Cardiac muscle cell (in vitro differentiated cells and primary cell): ENCODE measurements at places on chromosomes 6 and 20. TPM values are rescaled to one million over a fixed set of nuclear protein-coding genes. Genes with fewer than 3 reads are reported as not detected.
A peak's percentile ranks its signal among the peaks of the same experiment; 100 is the strongest.

ENTPD6 gene
- 107 and 110 TPM in 2 replicates for total RNA-seq

MPC1 gene
- total RNA-seq: 28.5 and 52.8 TPM in 2 replicates

LPA gene
- 0.15 TPM in 1 of 2 replicates, not detected in the other for total RNA-seq

OR2J3 gene
- total RNA-seq: not detected in 2 replicates

BEND3 gene
- total RNA-seq: 6.8 and 7.7 TPM in 2 replicates

BPIFB2 gene
- total RNA-seq: not detected in 2 replicates

PDE7B gene
- 0.04 and 0.60 TPM in 2 replicates for total RNA-seq

DAAM2 gene
- total RNA-seq: 4.8 and 8.5 TPM in 2 replicates

ULBP2 gene
- not detected in 2 replicates for total RNA-seq

DNA sequence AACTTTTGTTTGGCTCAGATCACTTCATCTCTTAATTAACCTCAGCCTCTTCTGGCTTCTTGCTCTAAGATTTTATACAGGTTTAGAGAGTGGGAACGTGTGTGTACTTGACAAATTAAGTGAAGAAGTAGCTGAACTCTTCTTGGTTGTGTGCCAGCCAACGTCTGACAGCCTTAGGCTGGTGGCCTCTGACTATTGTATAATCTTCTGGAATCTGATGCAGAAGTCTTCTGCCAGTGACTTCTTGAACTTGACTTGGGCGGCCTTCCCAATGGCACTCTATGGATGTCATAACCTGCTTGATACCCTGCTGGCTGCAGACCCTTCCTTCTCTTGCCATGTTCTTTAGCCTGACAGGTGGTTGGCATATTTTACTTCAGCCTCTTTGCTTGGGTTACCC is 660.5 kb downstream of the DOK5 start:
- no peak overlapping the region for H3K4me3 ChIP-seq
- H3K27ac ChIP-seq: no peak overlapping the region
- DNase-seq: no peak
- no peaks in the 10 kb centered on the region for H3K4me1 ChIP-seq
- H3K27me3 ChIP-seq: no peaks in the 10 kb centered on the region

DNA sequence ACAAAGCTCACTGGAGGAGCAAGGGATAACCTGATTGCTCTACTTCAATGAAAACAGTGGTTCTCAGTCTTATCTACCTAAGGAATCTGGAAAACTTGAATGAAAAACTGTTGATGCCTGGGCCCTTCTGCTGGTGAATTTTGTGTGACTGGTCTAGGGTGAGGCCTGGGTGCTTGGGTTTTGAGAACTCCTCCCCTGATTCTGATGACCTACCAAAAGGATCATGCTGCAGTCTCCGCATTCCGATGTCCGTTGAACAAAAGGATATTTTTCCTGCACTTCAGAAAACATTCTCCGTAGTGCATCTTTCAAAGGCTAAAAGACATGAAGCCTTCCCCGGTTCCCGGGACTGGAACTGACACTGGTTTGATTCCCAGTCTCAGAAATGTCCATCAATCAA is 157.9 kb downstream of the SYNDIG1 start:
- peaks cover 5% of the 10 kb centered on the region for H3K4me1 ChIP-seq
- no peaks in the 10 kb centered on the region for H3K27me3 ChIP-seq
- H3K27ac ChIP-seq: no peak overlapping the region
- H3K36me3 ChIP-seq: no peaks in the 10 kb centered on the region

- H3K36me3 ChIP-seq: no peaks in the 10 kb centered on the region
- DNase-seq: no peak
- no peak overlapping the region for H3K27ac ChIP-seq
- H3K27me3 ChIP-seq: no peaks in the 10 kb centered on the region
- no peaks in the 10 kb centered on the region for H3K4me1 ChIP-seq
- H3K4me3 ChIP-seq: no peak overlapping the region
Observed at GRCh38 chr6:85496009-85496579, 46.2 kb downstream of the NT5E start.

- H3K36me3 ChIP-seq: no peaks in the 10 kb centered on the region
- no peak overlapping the region for H3K4me3 ChIP-seq
- peaks cover 11% of the 10 kb centered on the region for H3K4me1 ChIP-seq
- H3K27ac ChIP-seq: no peak overlapping the region
- no peak for DNase-seq
- H3K27me3 ChIP-seq: no peaks in the 10 kb centered on the region
Observed at GRCh38 chr6:4358414-4359107, 223.2 kb upstream of the ECI2 start.

GRCh38 chr6:29702519-29703103 is 20.6 kb upstream of the HLA-F start:
- H3K4me1 ChIP-seq: no peaks in the 10 kb centered on the region
- DNase-seq: peak; percentile 65
- no peak overlapping the region for H3K4me3 ChIP-seq
- H3K36me3 ChIP-seq: no peaks in the 10 kb centered on the region

DNA sequence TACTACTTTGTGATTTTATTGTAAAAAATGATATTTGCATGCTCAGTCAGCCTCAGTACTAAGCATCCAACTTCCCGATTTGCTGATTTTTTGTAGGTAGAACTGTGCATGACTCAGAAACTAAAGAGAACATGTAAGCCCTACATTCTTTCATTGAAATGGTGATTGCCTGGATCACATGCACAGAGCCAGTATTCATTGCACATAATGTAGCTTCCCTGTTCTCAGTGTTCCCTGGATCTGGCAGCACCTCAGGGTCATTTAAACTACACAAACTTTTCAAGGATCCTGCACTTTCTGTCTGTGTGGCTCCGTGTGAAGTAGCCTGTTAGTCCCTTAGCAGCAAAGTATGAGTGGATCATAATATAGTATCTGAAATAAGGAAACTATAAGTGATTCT is 422.9 kb upstream of the AGPAT4 start:
- no peak overlapping the region for H3K4me3 ChIP-seq
- no peak for DNase-seq
- no peaks in the 10 kb centered on the region for H3K27me3 ChIP-seq
- H3K4me1 ChIP-seq: no peaks in the 10 kb centered on the region
- no peaks in the 10 kb centered on the region for H3K36me3 ChIP-seq

DNA sequence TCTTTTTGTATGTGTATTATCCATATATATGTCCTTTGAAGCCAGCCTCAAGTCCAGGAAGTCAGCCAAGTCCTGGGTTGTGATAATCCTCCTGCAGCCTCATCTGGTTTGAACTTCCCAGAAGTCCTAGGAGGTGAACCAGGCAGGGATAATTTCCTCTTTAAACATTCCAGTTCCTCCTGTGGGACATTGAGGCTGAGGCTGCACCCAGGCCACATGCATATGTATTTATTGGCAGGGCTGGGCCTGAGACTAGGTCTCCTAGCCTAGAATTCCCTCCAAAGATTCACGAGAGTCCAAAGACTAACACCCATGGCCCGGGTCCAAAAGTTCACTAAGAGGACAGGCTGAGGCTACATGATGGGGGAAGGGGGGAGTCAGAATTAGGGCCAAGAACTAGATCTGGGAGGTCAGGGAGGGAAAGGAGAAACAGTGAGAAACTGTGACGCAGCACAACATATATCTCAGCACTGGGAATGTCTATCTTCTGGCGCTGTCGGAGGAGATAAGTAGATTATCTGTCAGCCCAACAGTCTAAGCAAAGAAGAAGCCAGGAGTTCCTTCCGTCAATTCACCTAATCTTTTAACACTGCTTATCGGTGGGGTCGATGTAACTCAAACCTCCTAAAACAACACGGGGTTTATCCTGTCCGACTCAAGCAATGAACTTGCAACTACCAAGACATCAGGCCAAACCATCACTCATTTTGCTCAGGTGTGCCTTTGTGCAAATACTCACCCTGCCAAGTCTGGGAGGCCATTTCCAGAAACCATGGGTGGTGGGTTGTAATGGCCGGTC is 43.3 kb downstream of the SNX5 start:
- H3K4me1 ChIP-seq: no peaks in the 10 kb centered on the region
- H3K27ac ChIP-seq: no peak overlapping the region
- DNase-seq: peak; percentile 78
- no peak overlapping the region for H3K4me3 ChIP-seq
- no peaks in the 10 kb centered on the region for H3K27me3 ChIP-seq

DNA sequence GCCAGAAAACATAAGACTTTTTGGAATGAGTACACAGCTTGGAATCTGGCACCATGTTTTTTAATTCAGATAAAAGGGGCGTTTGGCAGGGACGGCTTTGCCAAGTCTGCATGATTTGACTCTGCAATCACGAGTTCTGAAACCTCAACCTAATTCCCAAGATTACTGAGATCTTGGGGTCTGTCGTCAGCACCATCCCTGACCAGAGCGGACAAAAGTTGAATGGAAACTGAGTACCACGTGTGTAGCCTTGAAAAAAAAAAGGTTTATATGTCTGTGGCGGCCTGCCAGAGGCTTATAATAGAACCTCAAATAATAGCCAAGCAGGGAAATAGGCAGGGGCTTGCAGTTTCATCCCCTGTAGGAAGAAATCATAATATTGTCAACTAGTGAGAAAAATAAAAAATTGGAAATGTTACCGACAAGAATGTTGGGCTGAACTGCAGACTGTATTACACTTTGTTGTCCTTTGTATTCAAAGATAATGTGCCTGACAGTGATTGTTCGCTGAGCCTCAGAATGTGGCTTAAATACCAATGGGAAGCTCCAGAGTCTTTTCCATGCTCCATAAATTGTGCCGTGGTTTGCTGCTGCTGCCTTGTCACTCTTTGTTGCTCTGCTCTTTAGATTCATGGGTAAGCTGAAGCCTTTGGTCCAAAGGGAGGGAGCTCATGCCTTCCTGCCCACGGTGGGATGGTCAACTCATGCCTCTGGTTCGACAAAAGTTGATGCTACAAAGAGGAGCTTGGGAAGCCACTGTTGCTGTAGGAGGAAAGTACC is 118.8 kb upstream of the ARID1B start:
- H3K4me1 ChIP-seq: peaks cover 12% of the 10 kb centered on the region
- H3K36me3 ChIP-seq: no peaks in the 10 kb centered on the region
- H3K27ac ChIP-seq: no peak overlapping the region
- no peak overlapping the region for H3K4me3 ChIP-seq
- H3K27me3 ChIP-seq: no peaks in the 10 kb centered on the region

GRCh38 chr6:39280247-39280731 is 33.9 kb downstream of the KCNK17 start:
- DNase-seq: no peak
- no peaks in the 10 kb centered on the region for H3K36me3 ChIP-seq
- peaks cover 10% of the 10 kb centered on the region for H3K27me3 ChIP-seq
- no peaks in the 10 kb centered on the region for H3K4me1 ChIP-seq
- no peak overlapping the region for H3K4me3 ChIP-seq

- H3K27me3 ChIP-seq: no peaks in the 10 kb centered on the region
- H3K4me3 ChIP-seq: no peak overlapping the region
- H3K4me1 ChIP-seq: no peaks in the 10 kb centered on the region
- no peak for DNase-seq
- H3K36me3 ChIP-seq: no peaks in the 10 kb centered on the region
Observed at GRCh38 chr20:57118107-57118769, 148.2 kb downstream of the BMP7 start.

- H3K4me1 ChIP-seq: no peaks in the 10 kb centered on the region
- H3K27me3 ChIP-seq: peaks cover 20% of the 10 kb centered on the region
- H3K27ac ChIP-seq: no peak overlapping the region
- DNase-seq: no peak
- H3K36me3 ChIP-seq: no peaks in the 10 kb centered on the region
- no peak overlapping the region for H3K4me3 ChIP-seq
Observed at GRCh38 chr6:30147096-30147495, 11.2 kb downstream of the TRIM40 start.

GRCh38 chr20:63409834-63410435 is 48.8 kb upstream of the CHRNA4 start:
- DNase-seq: no peak
- H3K27ac ChIP-seq: no peak overlapping the region
- H3K27me3 ChIP-seq: no peaks in the 10 kb centered on the region
- no peaks in the 10 kb centered on the region for H3K36me3 ChIP-seq

DNA sequence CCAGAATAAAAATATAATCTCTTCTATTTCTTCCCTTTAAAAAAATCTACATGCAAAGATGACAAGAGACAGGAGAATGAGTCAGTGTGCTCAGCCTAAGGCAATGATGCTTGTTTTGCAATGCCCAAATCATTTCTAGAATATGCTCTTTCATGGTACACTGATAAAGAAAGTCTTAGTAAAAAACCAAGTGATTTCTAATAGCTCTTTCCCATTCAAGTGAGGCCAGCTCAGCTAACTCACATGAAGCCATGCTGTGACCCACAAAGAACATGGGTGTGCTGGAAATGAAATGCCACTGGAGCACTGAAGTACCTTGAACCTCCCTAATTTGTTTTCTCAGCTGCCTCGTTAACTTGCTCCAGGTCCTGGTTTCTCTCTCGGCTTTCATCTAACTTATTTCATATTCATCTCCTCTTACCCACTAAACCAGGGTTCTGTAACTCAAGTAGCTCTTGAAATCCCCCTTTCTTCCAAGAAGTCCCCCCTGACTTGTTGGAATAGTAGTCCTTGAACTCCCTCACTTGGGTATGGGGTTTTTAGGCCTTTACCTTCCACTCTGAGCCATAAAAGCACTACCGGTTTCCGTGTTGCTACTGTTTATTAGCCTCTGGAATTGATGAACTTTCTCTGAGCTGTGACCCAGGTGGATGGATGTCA is 92.7 kb downstream of the IRF4 start:
- H3K4me3 ChIP-seq: no peak overlapping the region
- H3K27ac ChIP-seq: no peak overlapping the region
- H3K36me3 ChIP-seq: no peaks in the 10 kb centered on the region
- H3K27me3 ChIP-seq: no peaks in the 10 kb centered on the region
- no peaks in the 10 kb centered on the region for H3K4me1 ChIP-seq

- H3K4me1 ChIP-seq: peaks cover 6% of the 10 kb centered on the region
- no peak overlapping the region for H3K4me3 ChIP-seq
- no peak overlapping the region for H3K27ac ChIP-seq
- H3K27me3 ChIP-seq: no peaks in the 10 kb centered on the region
Observed at GRCh38 chr6:109477725-109478124, 5.3 kb downstream of the ZBTB24 start.

- H3K27me3 ChIP-seq: no peaks in the 10 kb centered on the region
- no peak overlapping the region for H3K27ac ChIP-seq
- no peak for DNase-seq
- H3K4me1 ChIP-seq: no peaks in the 10 kb centered on the region
Observed at GRCh38 chr6:39785281-39785680, 6.9 kb upstream of the DAAM2 start.

DNA sequence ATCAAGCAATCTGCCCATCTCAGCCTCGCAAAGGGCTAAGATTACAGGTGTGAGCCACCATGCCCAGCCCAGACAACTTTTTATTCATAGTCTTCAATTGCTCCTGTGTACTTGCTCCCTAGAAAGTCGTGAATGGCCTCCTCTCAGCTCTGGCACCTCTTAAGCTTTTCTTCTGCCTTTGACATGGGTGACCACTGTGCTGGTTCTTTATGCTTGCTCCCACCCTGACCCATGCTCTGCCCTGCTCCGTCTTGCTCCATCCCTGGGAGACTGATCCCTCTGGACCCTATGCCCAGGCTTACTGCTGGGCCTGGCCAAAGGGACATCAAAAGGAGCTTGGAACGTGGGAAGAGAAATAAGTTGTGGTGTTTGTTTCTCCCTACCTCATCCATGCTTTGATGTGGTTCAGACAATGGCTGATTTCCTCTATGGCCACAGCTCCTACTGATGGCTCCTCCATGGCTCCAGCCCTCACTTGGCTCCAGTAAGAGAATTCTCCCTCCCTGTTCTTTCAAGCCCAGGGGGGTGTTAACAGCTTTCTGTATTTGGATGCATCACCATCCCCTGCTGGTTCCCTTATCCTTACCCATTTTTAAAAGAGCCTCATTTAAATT is 7.7 kb upstream of the TREM2 start:
- no peaks in the 10 kb centered on the region for H3K36me3 ChIP-seq
- no peak overlapping the region for H3K4me3 ChIP-seq
- no peak overlapping the region for H3K27ac ChIP-seq
- no peaks in the 10 kb centered on the region for H3K27me3 ChIP-seq
- no peaks in the 10 kb centered on the region for H3K4me1 ChIP-seq
